ENCODE measurements at places on chromosomes 13 and 19.

DNA sequence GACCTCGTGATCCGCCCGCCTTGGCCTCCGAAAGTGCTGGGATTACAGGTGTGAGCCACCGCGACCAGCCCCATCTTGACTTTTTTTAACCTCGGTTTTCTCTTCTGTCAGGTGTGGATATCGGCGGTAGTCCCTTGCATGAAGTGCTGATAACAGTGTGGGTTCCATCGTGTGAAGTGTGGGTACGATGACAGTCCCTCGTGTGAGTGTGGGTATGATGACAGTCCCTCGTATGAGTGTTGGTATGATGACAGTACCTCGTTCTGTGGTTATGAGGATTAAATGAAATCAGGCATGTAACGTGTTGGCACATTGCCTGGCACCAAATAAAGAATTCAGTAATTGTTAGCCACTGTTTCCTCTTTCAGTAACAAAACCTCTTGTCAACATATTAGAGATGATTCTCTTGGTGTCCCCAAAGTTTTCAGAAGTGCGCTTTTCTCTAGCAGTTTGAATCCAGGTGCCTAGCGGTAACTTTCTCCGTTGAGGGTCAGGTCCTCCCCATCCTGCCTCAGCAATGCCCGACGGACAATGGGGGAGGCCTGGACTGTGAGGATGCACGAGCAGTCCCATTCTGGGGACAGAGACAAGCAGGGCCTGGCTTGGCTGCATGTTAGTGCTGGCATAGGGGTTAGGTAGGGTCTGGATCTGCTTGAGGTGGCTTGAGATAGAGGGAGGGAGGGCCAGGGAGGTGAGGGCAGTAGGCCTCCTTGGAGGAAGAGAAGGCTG, 15.3 kb downstream of the GATAD2A start:
- no peak for DNase-seq

DNA sequence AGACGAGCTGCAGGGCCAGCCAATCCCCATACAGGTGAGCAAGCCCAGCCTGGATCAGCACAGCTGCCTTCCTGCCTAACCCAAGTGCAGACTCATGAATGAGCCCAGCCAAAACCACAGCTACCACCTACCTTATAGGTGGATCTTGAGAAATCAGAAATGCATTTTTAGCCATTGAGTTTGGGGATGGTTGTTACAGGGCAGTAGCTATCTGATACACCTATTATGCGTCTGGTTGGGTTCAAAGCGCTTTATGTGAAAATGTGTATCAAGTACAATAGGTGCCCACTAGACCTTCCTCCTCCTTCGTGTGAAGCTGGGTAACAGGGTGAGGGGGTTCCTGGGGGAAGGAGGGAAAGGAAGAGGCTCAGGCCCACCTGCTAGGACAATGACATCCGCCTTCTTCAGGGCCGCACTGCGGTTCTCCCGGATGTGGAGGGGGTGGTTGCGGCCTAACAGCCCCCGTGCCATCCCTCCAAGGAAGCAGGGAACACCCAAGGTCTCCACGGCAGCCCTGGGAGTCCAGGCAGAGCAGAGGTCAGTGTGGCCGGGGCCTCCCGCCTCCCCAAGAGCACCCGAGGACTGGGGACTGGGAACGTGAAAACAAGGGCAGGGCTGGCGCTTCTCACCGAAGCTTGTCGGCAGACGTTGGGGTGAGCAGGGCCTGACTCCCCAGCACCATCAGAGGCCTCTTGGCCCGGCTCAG, 11.7 kb downstream of the SYDE1 start:
- DNase-seq = no peak

DNA sequence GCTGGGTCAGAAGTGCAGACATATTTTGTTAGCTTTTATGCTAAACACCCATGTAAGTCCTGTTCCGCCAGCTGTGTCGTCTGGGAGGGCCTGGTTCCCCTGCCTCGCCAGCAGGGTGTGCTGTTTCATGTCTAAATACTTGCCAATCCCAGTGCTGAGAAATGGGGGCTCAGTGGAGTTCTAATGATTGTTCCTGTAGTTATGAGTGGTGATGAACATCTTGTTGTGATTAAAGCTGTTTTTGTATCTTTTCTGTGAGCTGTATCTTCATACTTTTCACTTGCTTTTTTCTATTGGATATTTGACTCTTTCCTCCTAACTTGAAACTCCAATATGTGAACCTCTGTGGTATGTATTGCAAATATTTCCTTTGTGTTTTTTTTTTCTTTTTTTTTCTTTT, 32.7 kb downstream of the KDM4B start:
- peak; percentile 18 for DNase-seq

GRCh38 chr19:17156947-17157302, 58.2 kb upstream of the USE1 start:
- no peak for DNase-seq

DNA sequence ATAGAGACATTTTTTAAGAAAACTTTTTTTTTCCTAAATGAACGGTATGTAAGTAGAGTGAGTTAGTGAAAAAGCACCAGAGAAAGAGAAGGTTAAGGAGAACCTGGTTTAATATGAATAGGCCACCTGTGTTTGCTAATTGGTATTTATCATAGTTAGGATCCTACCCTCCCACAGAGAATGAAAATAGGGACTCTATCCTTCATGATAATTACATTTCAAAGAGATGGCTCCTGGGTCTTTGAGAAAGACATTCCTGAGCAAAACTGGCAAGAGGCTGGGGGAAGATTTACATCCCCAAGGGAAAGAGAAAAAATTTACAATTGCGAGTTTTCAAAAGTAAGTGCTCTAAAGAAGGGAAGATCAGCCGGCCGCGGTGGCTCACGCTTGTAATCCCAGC, 1284.5 kb downstream of the SLITRK1 start:
- DNase-seq = no peak

- DNase-seq = no peak
Observed at GRCh38 chr13:103759361-103759760, 693.1 kb upstream of the SLC10A2 start.

DNA sequence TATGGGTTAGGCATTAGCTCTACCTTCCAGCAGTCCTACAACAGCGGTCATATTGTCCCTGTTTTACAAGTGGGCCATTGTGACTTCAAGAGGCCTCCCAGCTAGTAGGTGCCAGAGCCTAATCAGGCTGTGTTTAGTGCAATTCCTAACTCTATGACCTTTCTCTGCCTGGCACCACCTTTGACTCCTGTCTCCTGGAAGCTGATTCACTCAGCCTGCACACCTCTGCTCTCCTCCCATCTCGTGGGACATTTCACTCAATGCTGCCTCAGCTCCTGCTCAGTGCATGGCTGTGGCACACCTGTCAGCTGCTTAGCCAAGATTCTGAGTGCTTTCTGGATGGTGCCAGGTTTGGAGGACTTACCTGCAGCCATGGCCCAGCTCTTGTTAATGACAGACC, 9.5 kb upstream of the GJB6 start:
- no peak for DNase-seq

GRCh38 chr19:43725468-43725867, 9.6 kb downstream of the IRGC start:
- no peak for DNase-seq

- no peak for DNase-seq
Observed at GRCh38 chr13:85313761-85314503, 485.3 kb downstream of the SLITRK6 start.

DNA sequence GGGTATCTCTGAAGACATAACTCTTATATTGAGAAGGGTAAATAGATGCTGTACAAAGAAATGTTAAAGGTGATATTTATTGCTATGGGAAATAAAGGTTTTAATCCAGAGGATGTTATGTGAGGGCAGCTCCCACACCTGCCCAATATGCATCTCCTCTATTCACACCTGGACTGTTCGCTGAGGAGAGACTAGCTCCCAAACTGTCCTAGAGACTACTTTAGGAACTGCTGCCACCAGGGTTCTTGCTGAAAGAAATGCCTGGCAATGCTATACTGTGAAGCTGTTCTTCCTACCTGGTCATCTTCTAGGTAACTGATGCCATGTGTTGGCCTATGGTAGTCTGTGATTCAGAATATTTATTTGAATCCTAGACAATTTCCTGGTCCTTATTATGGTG, 1421.5 kb upstream of the SPRY2 start:
- DNase-seq = no peak

- no peak for DNase-seq
Observed at GRCh38 chr13:91596842-91597241, 198.4 kb downstream of the GPC5 start.

GRCh38 chr13:49357694-49358093, 86.2 kb downstream of the CAB39L start:
- no peak for DNase-seq

- no peak for DNase-seq
Observed at GRCh38 chr19:35531291-35531690, 2.0 kb upstream of the GAPDHS start.

- DNase-seq = no peak
Observed at GRCh38 chr19:4064496-4065260, 2.0 kb downstream of the ZBTB7A start.

DNA sequence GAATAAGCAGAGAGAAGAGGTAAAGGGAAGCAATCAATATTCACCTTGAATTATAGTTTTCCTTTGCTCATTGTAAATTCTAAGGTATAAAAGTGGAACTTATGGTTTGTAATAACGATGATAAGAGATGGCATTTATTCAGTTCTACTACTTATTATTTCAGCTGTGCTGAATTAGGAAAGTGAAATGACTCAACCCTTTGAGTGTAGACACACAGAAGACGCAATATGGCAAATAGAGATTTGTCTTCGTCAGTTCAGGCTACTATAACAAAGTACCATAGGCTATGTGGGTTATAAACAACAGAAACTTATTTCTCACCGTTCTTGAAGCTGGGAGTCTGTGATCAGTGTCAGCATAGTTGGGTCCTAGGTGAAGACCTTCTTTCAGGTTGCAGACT, 713.0 kb upstream of the PCDH9 start:
- DNase-seq = no peak

GRCh38 chr19:30790056-30790680, 418.0 kb downstream of the ZNF536 start:
- DNase-seq = no peak

- no peak for DNase-seq
Observed at GRCh38 chr13:39254601-39255000, 216.3 kb downstream of the NHLRC3 start.

GRCh38 chr13:42707048-42707447, 74.3 kb upstream of the FAM216B start:
- DNase-seq = no peak

- DNase-seq = no peak
Observed at GRCh38 chr13:27257233-27257568, 5.8 kb downstream of the RPL21 start.

GRCh38 chr19:55473225-55474012, 3.0 kb upstream of the ZNF628 start:
- DNase-seq = no peak

DNA sequence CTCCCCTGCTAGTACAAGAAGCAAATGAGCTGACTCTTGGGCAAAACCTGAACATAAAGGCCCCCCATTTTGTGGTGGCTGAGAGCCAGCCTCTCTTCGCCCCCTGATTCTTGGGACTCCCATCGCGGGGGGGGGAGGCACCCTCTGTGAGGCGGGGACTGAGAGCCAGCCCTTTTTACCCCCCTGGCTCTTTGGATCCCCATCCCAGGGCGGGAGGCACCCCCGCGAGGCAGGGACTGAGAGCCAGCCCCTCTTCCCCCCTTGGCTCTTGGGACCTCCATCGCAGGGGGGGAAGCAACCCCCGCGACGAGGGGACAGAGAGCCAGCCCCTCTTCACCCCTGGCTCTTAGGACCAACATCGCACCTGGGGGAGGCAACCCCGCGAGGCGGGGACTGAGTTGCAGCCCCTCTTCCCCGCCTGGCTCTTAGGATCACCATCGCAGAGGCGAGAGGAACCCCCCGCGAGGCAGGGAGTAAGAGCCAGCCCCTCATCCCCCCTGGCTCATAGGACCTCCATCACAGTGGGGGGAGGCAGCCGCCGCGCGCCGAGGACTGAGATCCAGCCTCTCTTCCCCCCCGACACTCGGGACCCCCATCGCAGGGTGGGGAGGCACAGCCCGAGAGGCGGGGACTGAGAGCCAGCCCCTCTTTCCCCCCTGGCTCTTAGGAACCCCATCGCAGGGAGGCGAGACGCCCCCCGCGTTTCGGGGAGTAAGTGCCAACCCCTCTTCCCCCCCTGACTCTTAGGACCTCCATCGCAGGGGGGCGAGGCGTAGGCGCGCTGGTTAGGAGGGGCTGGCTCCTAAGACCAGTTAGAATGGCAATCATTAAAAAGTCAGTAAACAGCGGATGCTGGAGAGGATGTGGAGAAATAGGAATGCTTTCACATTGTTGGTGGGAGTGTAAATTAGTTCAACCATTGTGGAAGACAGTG, 2428.4 kb upstream of the PCDH20 start:
- DNase-seq = no peak

GRCh38 chr19:49808711-49809159, 4.4 kb downstream of the FUZ start:
- DNase-seq = peak; percentile 78

- DNase-seq = no peak
Observed at GRCh38 chr13:98521461-98522247, 55.3 kb downstream of the STK24 start.

DNA sequence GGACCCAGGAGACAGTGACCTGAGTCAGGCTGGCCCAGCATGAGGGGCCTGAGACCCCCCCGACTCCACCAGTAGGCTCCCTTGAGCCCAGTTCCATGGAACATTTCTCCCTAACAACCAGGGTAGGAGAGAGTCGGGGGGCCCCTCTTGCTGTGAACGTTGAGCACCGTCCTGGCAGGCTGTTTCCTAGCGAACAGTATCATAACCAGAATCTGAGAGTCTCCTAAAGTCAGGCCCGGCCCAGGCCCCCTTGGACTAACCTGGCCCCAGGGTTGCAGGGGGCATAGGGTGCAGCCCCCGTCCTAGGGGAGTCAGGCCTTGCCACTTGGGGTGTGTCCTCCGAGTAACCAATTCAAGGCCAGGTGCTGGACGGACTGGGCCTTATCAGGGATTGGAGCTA, 13.7 kb downstream of the TMEM150B start:
- no peak for DNase-seq

DNA sequence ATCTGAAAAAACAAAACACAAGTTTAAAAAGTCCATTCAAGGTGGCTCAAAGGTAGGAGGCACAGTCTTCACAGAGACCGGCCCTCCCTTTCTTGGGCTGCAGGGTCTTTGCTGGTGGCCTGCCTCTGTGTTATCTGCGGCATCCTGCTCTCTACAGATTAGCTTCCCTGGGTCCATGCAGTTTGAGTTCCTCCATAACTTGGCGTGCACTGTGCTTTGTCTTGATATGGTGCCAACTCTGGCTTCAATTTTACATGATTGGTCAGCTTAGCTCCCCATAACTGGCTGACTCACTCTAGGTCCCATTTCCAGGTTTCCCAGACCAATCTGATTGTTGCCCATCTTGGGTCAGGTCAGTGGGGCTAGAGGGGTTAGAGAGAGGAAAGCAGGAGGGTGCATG, 41.8 kb downstream of the TPT1 start:
- no peak for DNase-seq

GRCh38 chr19:38277549-38277948, 13.2 kb downstream of the SPINT2 start:
- no peak for DNase-seq

GRCh38 chr19:11659612-11660011, 62.3 kb downstream of the ZNF627 start:
- no peak for DNase-seq

Measured in stimulated activated CD4-positive, alpha-beta T cell treated with anti-CD3 and anti-CD28 coated beads, Interleukin-15, amount 100 ng/mL, for 1 hour (primary cell).